Fibroblast of upper back skin (primary cell): ENCODE measurements at places on chromosomes 2 and 18.

- DNase-seq, result peak; percentile 74
Observed at GRCh38 chr2:317501-318424, 29.9 kb upstream of the ALKAL2 start.

DNA sequence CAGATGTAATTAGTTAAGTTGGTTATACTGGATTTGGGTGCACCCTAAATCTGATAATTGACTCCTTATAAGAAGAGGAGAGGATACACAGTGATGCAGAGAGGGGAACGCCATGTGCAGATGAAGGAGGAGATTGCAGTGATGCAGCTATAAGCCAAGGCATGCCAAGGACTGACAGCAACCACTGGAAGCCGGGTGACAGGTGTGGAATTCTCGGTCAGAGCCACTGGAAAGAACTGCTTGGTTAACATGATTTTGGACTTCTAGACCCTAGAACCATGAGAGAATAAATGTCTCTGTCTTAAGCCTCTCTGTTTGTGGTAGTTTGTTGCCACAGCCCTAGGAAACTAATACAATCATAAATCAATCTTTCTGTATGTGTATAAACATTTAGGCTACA lies 403.3 kb upstream of the CDH20 start:
- no peak for DNase-seq

- peak; percentile 23 for DNase-seq
Observed at GRCh38 chr2:101047774-101048173, 45.7 kb downstream of the RPL31 start.

GRCh38 chr2:99398303-99398702 lies 61.1 kb downstream of the EIF5B start:
- DNase-seq, result no peak

DNA sequence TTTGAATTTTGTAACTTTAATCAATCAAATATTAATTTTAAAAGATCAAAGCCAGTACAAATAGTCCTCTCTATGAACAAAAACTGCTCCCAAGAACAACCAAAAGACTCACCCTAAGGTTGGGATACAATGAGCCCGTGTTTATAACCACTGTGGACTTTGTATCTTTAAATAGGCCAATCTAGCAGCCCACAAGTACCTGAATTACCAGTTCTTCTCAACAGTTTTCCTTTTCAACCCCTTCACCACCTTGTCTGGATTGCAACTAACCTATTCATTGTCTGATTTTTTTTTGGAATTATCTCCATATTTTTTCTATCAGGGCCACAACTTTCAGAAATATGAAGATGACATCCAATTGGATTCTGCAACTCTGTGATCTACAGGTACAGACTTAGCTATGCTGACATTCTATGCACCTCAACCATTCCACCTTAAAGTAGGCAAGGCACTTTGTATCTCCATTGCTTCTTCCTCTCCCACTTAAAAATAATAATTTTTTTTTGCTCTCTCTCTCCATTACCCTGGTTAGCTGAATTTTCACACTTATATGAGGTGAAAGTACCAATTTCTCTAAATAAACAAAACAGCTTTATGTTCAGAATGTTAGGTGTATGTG lies 81.9 kb upstream of the MAPRE2 start:
- no peak for DNase-seq

DNA sequence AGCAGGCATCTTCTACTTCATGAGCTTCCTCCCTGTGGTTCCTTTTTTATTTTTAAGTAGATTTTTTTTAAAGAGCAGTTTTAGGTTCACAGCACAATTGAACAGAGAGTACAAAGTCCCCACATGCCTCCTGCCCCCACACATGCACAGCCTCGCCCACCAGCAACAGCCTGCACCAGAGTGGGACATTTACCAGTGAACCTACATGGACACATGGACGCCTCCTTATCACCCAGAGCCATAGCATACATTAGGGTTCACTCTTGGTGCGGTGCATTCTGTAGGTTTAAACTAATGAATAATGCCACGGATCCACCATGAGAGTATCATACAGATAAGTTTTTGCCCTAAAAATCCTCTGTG lies 40.9 kb downstream of the HS1BP3 start:
- DNase-seq, result no peak

DNA sequence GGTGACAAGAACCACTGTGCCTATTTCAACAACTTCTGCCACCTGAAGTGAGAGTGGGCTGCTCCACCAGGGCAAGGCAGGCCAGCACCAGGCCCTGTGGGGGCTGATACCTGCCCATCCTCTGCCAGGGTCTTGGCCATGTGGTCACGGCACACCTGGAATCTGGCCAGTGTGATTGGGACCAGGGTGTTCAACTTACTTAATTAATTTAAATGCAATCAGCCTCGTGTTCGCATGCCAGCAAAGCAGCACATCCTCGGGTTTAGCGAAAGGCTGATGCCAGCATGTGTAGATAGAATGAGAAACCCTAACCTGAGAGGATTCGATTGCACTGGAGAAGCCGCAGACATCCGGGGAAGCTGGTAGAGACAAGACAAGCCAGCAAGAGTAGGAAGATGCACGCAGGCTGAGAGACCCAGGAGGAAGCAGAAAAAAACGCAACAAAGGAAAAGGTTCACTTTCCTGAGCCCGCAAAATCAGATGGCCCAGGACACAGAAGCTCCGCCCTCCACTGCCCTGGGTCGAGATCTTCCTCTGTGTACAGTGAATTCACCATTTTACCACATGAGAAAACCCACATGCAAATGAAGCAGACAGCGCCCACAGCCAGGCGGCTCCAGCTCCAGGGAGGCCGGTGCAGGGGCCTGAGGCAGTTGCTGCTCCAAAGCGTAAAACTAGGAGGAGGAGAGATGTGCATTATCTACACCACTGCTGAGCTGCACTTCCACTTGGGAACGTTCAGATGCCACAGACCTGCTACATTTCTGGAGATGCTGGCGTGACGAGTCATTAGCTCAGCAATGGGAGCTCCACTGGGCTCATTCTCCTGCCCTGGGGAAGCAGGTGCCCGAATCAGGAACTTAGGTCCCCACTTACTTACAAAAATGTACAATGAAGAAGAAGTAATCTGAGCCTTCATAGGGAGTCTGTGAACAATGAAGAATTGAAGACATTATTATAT lies 92.1 kb downstream of the TMEM18 start:
- no peak for DNase-seq

GRCh38 chr2:183487326-183487725 lies 363.1 kb downstream of the NUP35 start:
- no peak for DNase-seq

DNA sequence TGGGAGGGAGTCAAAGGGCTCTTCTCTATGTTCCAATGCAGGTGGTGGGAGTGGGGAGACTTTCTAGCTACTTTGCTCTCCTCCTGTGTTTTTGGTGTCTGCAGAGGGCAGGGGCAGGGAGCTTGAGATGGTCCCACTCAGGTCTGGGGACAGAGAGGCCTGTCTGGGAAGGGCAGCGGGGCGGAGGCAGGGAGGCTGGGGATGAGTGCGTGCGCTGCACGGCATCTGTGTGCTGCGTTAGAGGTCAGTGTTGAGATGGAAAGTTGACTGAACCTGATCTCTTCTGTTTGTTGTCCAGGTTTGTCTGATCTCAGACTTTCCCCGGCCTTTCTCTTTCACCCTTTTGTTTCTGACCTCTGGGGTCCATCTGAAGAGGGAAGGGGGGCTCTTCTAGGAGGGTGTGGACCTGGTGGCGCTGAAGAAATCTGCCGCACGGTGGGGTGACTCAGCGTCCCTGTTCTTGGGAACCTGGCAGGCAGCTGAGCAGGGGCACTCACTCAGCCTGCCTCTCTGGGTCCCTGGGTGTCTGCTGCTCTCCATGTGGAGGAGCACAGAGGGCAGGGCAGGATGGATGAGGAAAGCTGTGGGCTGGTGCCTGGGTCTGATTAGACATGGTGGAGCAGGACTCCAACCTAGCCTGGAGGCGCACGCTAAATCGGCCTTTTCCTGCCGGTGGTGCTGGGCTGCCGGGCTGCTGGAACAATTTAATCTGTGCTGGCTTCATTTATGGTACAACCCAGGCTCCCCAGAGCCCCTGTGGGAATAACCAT lies 24.1 kb downstream of the IGFBP2 start:
- no peak for DNase-seq

GRCh38 chr2:3217646-3218045 lies 160.0 kb downstream of the EIPR1 start:
- no peak for DNase-seq

- DNase-seq, result no peak
Observed at GRCh38 chr2:204827701-204828590, 282.7 kb downstream of the PARD3B start.

DNA sequence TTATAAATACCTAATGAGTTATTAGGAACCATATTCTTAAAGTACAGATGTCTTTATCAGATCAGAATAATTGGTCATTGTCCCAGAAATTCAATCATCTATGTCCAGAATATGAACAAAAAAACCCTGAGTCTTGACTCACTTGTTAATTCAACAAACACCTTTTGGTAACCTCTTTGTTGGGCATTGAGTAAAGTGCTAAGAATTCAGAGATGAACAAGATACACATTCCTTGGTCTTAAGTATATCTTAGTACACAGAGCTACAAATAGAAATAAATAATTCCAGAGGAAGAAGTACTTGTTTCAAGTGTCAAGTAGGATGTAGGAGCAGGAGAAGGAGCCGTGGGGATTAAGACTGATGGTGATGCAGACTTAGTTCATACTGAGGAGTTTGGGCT lies 798.1 kb downstream of the CPS1 start:
- no peak for DNase-seq

DNA sequence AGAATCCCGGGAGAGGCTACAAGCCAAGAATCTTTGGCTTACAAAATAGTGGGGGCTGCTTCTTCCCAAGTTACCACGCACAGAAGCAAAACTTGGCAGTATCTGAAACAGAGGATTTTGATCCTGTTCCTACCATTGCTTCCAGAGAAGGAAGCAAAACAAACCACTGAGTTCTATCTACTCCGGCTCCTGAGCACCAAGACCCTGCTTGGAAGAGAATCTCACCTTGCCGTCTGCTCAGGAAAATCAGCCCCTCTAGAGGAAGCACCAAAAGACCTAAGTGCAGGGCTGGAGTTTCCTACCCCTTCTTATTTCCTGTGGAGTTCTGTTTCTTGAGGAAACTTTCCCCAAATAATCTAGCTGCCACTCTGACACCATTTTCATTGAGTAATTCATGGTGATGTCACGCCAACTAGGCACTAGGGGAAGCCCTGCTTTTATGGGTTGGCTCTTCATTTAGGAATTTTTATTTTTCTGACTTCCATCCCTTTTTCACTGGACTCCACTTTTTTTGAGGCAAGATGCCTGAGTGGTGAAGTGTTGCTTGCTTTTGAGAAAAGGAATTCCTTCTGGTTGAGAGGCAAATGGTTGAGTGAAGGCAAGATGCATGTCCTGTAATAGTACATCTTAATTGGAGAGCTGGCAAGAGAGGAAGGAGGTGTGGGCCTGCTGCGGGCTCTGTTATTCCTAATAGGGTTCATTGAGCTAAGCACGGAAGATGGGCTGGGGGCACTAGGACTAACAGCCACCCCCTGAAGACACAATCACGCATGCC lies 36.8 kb upstream of the EML4 start:
- peak; percentile 99 for DNase-seq

DNA sequence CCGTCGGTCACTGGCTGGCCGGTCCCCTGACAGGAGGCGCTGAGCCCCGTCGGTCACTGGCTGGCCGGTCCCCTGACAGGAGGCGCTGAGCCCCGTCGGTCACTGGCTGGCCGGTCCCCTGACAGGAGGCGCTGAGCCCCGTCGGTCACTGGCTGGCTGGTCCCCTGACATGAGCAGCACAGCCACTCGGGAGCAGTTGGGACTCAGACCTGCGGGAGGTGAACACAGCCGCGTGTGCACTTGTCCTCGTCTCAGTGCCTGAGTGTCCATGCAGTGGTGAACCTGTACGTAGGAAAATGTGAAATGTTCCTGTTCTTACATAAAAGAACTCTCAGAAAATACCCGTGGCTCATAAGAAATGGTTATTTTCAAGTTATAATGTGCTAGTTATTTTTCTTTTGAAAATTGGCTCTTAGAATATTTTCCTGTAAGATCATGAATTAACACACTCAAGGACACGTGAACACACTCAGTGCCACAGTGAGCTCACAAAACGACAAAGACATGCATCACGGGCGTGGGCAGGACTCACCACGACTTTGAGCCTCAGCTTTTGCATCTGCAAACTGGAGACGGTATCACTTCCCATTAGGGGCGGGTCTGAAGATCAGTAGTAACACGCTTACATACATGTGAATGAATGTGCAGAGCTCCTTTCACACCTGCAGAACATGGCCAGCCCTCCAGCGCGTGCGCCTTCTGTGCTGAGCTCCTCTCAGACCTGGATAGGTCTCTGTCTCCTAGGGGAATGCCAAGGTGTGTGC lies 21.1 kb upstream of the NFATC1 start:
- no peak for DNase-seq

DNA sequence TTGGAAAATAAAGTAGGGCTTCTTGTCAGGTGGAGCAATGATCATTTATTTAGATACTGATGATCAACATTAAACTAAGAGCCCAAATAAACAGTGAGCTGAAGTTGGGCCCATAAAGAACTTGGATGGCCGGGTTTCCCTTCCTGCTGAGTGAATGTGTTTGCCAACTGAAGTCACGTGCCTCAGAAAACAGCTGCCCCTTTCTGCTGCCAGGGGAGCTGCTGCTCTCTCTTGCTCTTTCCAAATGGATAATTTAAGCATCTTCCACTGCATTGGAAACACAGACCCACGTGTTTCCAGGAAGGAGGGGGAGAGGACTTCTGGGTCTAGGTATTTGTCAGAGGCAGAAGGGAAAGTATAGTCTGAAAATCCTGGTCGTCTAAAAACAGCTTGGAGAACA lies 22.9 kb upstream of the NCKAP5 start:
- DNase-seq, result no peak

GRCh38 chr2:33516456-33516995 lies 40.1 kb downstream of the RASGRP3 start:
- peak; percentile 25 for DNase-seq

- DNase-seq, result peak; percentile 66
Observed at GRCh38 chr2:109213646-109214433, 84.8 kb downstream of the SH3RF3 start.

GRCh38 chr2:109230941-109231420 lies 102.0 kb downstream of the SH3RF3 start:
- peak; percentile 32 for DNase-seq

DNA sequence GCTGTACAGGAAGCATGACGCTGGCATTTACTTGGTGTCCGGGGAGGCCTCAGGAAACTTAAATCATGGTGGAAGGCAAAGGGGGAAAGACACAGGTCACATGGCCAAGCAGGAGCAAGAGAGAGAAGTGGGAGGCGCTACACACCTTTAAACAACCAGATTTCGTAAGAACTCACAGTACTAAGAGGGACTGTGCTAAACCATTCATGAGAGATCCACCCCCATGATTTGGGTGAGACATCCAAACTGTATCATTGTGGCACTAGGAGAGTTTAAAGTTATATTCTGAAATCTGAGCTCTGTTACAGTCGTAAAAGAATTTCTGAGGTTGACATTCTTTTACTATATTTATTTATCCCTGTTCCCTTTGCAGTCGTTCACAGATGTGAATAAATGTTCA lies 116.6 kb downstream of the ICA1L start:
- DNase-seq, result no peak

DNA sequence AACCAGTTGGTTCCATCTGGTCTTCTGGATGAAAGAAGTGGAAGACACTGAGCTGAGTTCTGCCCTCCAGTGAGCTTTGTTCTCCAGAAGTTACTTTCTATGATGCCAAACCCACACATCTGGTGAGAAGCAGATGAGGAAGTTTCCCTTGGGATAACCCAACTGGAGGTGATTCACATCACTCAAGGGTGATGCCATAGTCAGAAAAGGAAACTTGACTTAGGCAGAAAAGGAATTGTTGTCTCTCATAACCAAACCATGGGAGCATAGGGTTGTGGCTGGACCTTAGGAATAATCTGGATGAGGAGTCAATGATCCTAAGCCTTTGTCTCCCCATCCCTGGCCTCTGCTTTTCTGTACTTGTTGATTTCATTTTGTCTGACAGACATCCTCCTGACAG lies 43.7 kb downstream of the CDC42EP3 start:
- DNase-seq, result peak; percentile 63
